Right ventricle myocardium superior (tissue), 1 donor: ENCODE measurements at places on chromosomes 5 and 9. TPM values are rescaled to one million over a fixed set of nuclear protein-coding genes. Genes with fewer than 3 reads are reported as not detected.

Gene LCN12
- total RNA-seq, result 2.1 TPM

Gene LIFR
- 53.2 TPM for total RNA-seq

Gene CYLC2
- total RNA-seq, result not detected

GRCh38 chr9:133615606-133616188 lies 6.5 kb upstream of the FAM163B start:
- no peak for DNase-seq

- DNase-seq, result no peak
These were observed 543 bp upstream of the UBE2QL1 start for GRCh38 chr5:6448141-6448491.

DNA sequence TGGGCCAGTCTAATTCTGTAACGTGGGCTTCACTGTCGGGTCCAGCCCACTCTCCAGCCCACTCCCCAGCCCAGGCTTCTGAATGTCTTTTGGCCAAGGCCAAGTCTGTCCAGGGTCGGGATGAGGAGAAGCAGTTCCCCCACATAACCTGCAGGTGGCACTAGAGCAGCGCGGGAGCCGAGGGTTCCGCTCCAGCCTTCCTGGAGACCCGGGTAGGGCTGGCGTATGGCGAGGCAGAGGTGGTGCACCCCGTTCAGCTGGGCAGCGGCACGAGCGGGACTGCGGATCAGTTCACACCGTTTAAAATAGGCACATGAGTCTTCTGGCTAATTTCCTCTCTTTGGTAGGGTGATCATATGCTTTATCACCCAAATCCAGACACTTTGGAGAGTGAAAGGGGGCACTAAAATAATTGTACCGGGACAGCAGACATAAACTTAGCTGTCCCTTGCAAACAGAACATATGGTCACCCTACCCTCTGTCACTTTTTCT lies 185.9 kb downstream of the MSX2 start:
- peak; percentile 74 for DNase-seq

DNA sequence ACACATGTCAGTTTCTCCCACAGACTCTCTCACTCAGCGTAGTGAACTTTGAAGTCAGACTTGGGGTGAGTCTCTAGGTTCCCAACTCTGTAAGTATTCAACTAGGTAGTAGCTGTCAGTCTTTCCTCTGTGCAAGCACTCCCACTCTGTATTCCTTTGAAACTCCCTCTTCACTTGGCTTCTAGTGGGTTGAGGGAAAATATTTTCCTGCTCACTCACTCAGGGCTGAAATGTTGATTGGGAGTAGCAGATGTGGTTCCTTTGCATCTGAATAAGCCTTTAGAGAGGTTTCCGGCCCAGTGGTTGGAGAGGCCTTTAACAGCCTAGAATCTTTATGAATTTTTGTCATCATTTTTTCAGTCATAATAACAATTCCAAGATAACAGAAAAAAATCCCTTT lies 18.1 kb upstream of the ARRDC3 start:
- no peak for DNase-seq

GRCh38 chr9:111659691-111660090 lies 1.7 kb upstream of the GNG10 start:
- no peak for DNase-seq

DNA sequence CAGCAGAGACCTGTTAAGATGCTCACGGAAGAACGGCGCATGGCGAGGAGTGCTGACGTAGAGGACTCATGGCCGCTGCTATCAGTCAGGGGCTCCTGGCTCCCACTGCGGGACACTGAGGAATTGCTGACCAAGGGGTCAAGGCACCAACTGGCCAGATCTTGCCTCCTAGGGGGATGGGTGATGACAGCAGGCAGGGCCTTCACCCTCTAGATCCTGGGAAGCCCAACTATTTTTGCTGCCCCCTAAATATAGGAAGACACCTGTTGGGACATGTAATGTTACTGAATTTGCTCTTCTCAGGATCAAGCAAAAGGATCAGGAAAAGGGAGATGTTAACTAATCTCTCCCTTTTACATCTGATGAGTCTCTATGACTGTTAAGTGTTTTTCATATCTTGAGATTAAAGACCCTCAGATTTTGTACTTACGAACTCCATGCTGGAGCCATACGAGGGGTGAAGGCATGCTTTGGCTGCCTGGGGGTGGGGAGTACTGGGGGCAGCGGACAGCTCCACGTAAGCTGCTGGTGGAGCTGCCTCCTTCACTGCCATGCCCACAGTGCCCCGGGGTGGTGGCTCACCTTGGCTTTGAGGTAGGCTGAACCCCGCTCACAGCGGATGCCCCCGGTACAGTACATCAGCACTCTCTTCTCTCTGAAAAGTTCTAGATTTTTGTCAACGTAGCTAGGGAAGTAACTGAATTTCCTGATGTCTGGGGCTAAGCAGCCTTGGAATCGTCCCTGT lies 28.1 kb downstream of the TSTD2 start:
- DNase-seq, result no peak

DNA sequence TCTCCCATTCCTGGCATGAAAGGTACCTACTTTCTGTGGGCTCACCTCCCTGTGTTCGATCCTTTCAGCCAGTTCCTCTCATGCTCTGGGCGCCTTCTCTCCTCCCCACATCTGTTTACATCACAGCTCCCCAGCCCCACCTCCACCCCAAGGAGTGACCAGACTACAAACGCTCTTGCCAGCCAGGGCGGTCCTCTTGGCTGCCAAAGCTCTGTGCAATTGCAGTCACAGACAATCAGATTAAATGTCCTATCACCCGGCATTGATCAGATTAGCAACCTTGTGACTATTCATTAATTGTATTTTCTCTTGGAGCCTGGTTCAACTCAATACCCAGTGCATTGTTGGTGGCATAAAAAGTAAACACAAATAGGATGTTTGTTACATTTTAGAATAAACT lies 211.2 kb upstream of the TBCA start:
- no peak for DNase-seq
